ENCODE measurements at places on chromosomes 6 and 20.

DNA sequence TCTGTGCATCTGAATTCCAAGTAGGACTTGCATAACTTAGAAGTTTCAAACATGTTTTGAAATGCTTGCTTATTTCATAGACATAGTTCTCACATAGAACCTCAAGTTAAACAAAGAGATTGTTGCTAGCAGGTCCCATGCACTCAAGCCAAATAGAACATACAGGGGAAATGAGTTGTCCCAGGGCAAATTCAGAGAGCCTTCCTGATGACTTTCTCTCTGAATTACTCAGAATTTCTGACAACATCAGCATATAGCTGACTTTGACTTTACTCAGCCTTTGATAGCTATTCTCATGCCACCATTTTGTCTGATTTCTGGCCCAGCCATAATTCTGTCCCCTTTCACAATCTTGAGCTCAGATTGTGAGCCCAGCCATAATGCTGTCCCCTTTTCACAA lies 333.2 kb upstream of the PLCB4 start:
- H3K4me3 ChIP-seq: no peak overlapping the region
- H3K27ac ChIP-seq: no peak overlapping the region
- H3K4me1 ChIP-seq: no peaks in the 10 kb centered on the region
- no peaks in the 10 kb centered on the region for H3K36me3 ChIP-seq
- DNase-seq: no peak

DNA sequence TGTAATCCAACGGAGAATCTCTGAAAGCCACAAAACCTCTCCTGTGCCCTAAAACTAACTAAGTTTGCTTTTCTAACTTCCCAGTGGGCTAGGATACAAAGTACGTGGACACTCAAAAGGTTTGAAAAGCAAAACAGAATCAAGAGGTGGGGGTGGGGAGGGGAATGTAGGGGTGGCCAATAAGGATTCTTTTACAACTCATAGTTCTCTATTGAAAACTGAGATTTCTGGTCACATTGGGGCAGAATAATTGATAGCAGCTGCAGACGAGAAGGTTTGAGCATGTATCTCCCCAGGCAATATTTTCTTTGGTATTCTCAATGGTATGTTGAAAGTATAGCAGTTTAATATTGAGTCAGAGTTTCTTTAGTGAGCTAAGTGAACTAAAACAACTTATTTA lies 376.7 kb upstream of the CITED2 start:
- H3K27ac ChIP-seq: no peak overlapping the region
- no peak for DNase-seq
- no peaks in the 10 kb centered on the region for H3K27me3 ChIP-seq
- no peaks in the 10 kb centered on the region for H3K36me3 ChIP-seq
- no peaks in the 10 kb centered on the region for H3K4me1 ChIP-seq
- no peak overlapping the region for H3K4me3 ChIP-seq

- H3K27me3 ChIP-seq: no peaks in the 10 kb centered on the region
- H3K4me3 ChIP-seq: no peak overlapping the region
- no peaks in the 10 kb centered on the region for H3K36me3 ChIP-seq
- DNase-seq: no peak
Observed at GRCh38 chr6:18515767-18516166, 128.6 kb downstream of the RNF144B start.

DNA sequence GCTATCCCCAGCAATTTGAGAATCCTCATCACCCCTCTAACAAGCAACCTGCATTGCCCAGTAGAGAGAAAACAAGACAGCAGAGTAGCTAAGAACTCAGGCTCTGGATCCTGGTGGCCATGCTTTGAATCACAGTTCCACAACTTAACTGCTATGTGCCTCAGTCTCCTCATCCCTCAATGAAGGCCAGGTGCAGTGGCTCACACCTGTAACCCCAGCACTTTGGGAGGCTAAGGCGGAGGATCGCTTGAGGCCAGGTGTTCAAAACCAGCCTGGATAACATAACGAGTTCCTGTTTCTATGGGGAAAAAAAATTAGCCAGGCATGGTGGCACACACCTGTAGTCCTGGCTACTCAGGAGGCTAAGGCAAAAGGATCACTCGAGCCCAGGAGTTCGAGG lies 23.7 kb downstream of the BACH2 start:
- H3K36me3 ChIP-seq: no peaks in the 10 kb centered on the region
- no peak for DNase-seq
- no peak overlapping the region for H3K27ac ChIP-seq
- no peaks in the 10 kb centered on the region for H3K27me3 ChIP-seq
- H3K4me3 ChIP-seq: no peak overlapping the region

- H3K36me3 ChIP-seq: no peaks in the 10 kb centered on the region
- no peak overlapping the region for H3K4me3 ChIP-seq
- H3K4me1 ChIP-seq: no peaks in the 10 kb centered on the region
- no peaks in the 10 kb centered on the region for H3K27me3 ChIP-seq
- no peak for DNase-seq
Observed at GRCh38 chr20:10362674-10363073, 71.3 kb downstream of the MKKS start.

- no peak overlapping the region for H3K4me3 ChIP-seq
- H3K4me1 ChIP-seq: no peaks in the 10 kb centered on the region
- DNase-seq: no peak
- no peaks in the 10 kb centered on the region for H3K27me3 ChIP-seq
- no peak overlapping the region for H3K27ac ChIP-seq
- no peaks in the 10 kb centered on the region for H3K36me3 ChIP-seq
Observed at GRCh38 chr20:10824750-10825500, 151.1 kb upstream of the JAG1 start.

DNA sequence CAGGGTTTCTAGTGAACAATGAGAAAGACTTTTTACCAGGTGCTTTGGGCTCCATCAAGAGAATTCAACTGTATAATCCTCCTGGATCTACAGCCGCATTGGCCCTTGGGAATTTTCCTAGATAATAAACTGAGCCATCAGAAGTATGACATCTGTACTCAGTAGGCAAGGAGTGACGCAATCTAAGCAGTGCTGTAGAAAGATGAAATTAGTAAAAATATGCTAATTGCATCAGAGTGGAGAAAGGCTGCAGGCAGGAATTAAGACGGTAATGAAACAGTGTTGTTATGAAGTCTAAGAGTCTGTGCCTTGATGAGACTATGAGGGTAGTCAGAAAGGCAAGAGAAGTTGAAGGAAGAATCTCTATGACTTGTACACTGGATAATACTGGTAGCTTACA lies 507.9 kb upstream of the SOX4 start:
- no peak overlapping the region for H3K27ac ChIP-seq
- H3K4me1 ChIP-seq: no peaks in the 10 kb centered on the region
- H3K4me3 ChIP-seq: no peak overlapping the region
- no peaks in the 10 kb centered on the region for H3K27me3 ChIP-seq
- no peak for DNase-seq

GRCh38 chr6:101666256-101666655 lies 272.7 kb downstream of the GRIK2 start:
- no peaks in the 10 kb centered on the region for H3K4me1 ChIP-seq
- H3K4me3 ChIP-seq: no peak overlapping the region
- no peaks in the 10 kb centered on the region for H3K36me3 ChIP-seq
- H3K27me3 ChIP-seq: no peaks in the 10 kb centered on the region

- H3K27me3 ChIP-seq: no peaks in the 10 kb centered on the region
- no peaks in the 10 kb centered on the region for H3K4me1 ChIP-seq
- H3K27ac ChIP-seq: no peak overlapping the region
- no peak overlapping the region for H3K4me3 ChIP-seq
- H3K36me3 ChIP-seq: no peaks in the 10 kb centered on the region
- no peak for DNase-seq
Observed at GRCh38 chr20:46831633-46832011, 63.0 kb upstream of the EYA2 start.

DNA sequence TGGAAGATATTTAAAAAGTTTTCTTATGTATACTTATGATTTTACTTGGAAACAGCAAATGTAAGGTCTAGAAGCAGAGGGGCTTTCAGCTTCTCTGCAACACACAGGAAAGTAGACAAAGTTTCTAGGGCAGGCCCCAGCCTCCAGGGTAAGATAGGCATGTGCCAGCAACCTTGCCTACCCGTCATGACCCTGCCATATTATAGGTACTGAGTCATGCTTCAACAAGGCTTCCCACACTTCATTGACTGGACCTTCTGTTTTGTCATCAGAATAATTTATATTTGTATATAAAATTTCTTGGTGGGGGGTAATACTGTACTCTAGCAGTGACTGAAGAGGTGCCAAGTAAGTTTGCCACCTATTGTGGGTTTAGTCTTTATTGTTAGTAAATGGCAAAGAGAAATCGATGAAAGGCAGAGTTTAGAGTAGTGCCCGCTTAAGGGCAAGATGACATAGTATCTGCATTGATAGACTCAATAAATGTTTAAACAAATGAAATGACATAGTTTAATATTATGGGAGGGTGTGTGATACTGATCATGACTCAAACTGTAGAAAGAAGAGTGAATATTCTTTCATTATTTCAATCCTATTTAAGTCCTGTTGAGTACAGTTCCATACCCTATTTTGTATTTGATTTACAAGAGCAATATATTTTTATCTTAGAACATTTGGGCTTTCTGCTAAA lies 95.6 kb downstream of the JARID2 start:
- H3K4me3 ChIP-seq: no peak overlapping the region
- no peaks in the 10 kb centered on the region for H3K4me1 ChIP-seq
- H3K27ac ChIP-seq: no peak overlapping the region

GRCh38 chr6:158018851-158019361 lies 37.2 kb downstream of the SYNJ2 start:
- H3K4me1 ChIP-seq: no peaks in the 10 kb centered on the region
- H3K27me3 ChIP-seq: no peaks in the 10 kb centered on the region
- H3K36me3 ChIP-seq: no peaks in the 10 kb centered on the region

DNA sequence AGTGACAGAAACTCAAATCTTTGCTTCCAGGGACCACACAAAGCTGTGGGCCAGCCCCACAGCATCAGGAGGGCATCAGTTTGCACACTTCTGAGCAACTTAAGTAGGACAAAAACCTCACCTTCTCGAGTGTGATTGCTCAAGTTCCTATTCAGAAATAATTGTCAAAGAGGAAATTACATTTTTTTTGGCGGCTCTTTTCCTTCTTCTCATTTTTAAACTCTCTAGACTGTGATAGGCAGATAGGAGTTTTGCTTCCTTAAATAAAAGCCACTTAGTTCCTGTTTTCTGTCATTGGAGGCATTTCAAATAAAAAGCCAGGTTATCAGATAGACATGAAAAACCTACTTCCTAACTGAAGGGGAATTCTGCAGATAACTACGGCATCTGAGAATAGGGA lies 11.2 kb upstream of the TAGAP start:
- no peaks in the 10 kb centered on the region for H3K27me3 ChIP-seq
- no peaks in the 10 kb centered on the region for H3K36me3 ChIP-seq
- no peak overlapping the region for H3K27ac ChIP-seq
- no peak overlapping the region for H3K4me3 ChIP-seq

DNA sequence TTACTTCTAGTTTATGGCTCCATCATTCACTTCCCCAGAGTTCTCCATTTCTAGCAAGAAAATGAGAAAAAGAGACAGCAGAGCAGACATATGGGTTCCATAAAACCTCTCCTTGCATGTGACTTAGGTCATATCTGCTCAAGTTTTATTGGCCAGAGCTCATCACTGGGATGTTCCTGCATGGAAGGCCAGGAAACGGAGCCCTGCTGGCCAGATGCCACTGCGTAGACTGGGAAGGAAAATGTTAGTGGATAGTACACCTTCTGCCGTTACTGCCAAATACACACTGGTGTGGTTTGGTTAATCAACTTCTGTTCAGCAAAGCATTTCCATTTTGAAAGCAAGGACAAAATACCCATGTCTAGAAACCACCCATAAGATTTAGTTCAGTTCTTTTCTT lies 220.6 kb upstream of the TSHZ2 start:
- no peaks in the 10 kb centered on the region for H3K36me3 ChIP-seq
- no peaks in the 10 kb centered on the region for H3K4me1 ChIP-seq
- H3K27ac ChIP-seq: no peak overlapping the region
- no peak for DNase-seq

DNA sequence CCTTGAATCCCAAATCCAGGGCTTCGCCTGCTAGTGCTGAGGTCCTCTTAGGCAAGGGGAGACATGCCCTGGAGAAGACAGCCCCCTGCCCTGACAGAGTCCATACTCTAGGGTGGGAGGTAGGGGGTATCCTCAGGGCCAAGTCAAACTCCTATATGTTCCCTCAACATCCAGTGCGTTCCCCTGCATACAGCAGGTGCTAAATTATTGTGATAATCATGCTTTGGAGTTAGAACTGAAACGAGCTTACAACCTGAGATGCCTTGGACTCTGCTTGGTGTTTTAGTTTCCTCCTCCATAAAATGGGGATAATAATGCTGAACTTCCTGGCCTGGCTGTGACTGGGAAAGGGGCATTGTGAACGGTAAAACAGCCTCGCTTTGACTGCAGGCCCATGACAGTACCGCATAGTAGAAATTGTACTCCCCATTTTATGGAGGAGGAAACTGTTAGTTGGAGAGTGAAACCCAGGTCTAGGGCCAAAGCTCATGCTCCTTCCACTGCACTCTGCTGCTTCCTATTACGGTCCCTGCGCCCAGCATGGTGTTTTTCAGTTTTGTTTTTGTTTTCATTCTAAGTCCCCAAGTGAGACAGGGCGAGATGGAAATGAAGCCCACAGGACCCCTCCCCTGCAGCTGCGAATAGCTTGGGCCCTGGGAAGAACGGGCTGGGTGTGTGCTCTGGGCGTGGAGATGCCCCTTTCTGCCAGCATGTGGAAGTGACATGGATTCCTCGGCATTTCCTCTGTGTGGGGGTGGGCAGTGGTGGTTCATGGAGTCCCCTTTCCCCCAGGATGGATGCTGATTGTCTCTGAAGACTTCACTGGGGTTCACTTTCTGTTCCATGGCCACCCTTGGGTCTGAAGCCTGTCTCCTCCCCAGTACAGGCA lies 162.5 kb downstream of the VEGFA start:
- no peaks in the 10 kb centered on the region for H3K27me3 ChIP-seq
- no peaks in the 10 kb centered on the region for H3K4me1 ChIP-seq
- H3K4me3 ChIP-seq: no peak overlapping the region
- H3K27ac ChIP-seq: no peak overlapping the region

DNA sequence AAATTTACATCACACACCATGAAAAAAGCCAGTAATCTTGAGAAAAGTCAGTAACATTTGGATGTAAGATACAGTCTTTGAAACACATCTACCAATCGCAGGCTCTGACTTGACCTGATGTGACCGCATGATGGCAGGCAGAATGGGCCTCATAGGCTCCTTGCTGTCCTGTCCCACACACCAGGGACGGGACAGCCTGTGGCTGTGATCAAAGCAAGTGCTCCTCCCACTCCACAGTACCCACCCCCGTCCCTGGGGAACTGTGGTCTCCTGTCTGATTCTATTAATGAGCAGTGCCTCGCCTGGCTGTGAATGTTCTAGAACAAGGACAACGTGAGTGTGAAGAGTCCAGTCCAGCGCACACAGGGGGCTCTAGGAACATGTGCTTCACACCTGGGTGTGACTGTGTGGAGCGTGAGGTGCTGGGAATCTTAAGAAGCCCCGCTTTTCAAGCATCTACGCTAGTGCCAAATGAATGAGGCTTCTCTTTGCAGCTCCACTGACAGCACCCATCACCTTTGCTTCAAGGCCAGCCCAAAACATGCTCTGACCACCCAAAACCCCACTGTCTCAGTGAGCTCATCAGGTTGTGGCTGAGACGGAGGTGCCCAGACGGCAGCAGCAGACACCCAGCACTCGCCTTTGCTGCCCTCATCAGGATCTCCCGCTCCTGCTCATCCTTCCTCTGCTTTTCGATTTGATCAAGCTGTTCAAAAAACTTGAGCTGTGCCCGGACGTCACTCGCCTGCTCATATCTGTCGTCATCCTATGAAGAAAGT lies 67.1 kb downstream of the TAF4 start:
- DNase-seq: no peak
- no peaks in the 10 kb centered on the region for H3K4me1 ChIP-seq
- no peaks in the 10 kb centered on the region for H3K27me3 ChIP-seq
- no peak overlapping the region for H3K27ac ChIP-seq

GRCh38 chr6:129608886-129609537 lies 101.0 kb downstream of the ARHGAP18 start:
- no peak for DNase-seq
- H3K4me1 ChIP-seq: no peaks in the 10 kb centered on the region
- no peaks in the 10 kb centered on the region for H3K36me3 ChIP-seq

GRCh38 chr6:156413154-156413553 lies 364.0 kb upstream of the ARID1B start:
- H3K36me3 ChIP-seq: no peaks in the 10 kb centered on the region
- no peak overlapping the region for H3K4me3 ChIP-seq
- no peak for DNase-seq
- peaks cover under 1% of the 10 kb centered on the region for H3K4me1 ChIP-seq
